Pons (tissue), 1 donor: ENCODE measurements at places on chromosomes 11 and 22.

DNA sequence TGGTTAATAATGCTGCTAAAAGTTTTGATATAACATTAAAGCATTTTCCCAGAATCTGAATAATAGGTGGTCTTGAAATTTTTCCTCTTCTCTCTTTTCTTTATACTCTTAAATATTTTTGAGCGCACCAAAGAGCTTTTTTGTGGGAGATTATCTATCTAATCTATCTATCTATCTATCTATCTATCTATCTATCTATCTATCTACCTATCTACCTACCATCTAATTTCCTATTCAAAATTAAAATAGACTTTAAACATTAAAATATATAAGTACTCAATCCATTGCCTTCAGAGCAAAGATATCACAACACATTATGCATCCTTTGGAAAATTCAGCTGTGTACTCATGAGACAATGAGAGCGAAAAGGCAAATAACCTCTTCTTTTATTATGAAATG lies 55.8 kb downstream of the ELMOD1 start:
- DNase-seq, result no peak

DNA sequence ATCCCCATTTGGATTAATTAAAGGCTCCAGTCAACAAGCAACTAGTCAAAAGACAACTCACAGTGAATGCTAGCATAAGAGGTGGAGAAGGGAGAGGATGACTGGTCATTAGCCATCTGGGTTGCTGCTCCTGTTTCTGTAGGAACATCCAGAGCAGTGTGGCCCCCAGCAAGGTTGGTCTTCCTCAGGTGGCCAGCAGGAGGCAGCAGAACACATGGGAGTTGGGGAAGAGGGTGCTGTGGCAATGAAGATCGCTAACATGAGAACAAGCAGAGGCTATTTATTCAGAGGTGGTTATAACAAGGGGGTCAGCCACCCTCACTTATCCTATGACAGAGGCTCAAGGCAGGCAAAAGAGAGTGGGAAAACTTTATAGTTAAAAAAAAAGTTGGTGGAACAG lies 21.3 kb downstream of the IZUMO1R start:
- no peak for DNase-seq

DNA sequence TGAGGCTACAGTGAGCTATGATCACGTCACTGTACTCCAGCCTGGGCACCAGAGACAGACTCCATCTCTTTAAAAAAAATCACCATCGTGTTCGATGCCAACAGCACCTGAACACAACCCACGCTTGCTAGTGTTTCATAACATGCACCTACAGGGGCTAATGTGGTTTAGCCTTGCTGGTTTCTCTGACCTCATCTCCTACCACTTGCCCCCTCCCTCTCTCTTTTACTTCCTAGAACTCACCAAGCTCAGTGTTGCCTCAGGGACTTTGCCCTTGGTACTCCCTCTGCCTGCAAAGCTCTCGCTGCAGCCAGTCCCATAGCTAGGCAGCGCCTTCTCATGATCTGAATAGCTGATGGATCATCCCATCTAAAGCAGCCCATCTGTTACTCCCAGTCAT lies 99.8 kb downstream of the FBXO7 start:
- no peak for DNase-seq

GRCh38 chr11:44726283-44727113 lies at the start of gene TSPAN18:
Gene TSPAN18, plus strand, starts transcription at chr11:44726962. Its CDS starts 179,455 bp downstream, at chr11:44906417.
- no peak for DNase-seq

GRCh38 chr11:1838426-1839144 lies at the start of gene TNNI2:
Gene TNNI2, plus strand, starts transcription at chr11:1838981. Its CDS starts 716 bp downstream, at chr11:1839697.
- no peak for DNase-seq

- DNase-seq, result peak; percentile 30
These were observed 868 bp upstream of the SYCE3 start for GRCh38 chr22:50563413-50564160.
